ENCODE measurements at places on chromosomes 3 and 15.

- DNase-seq: no peak
Observed at GRCh38 chr3:76370749-76371520, 585.6 kb upstream of the ZNF717 start.

DNA sequence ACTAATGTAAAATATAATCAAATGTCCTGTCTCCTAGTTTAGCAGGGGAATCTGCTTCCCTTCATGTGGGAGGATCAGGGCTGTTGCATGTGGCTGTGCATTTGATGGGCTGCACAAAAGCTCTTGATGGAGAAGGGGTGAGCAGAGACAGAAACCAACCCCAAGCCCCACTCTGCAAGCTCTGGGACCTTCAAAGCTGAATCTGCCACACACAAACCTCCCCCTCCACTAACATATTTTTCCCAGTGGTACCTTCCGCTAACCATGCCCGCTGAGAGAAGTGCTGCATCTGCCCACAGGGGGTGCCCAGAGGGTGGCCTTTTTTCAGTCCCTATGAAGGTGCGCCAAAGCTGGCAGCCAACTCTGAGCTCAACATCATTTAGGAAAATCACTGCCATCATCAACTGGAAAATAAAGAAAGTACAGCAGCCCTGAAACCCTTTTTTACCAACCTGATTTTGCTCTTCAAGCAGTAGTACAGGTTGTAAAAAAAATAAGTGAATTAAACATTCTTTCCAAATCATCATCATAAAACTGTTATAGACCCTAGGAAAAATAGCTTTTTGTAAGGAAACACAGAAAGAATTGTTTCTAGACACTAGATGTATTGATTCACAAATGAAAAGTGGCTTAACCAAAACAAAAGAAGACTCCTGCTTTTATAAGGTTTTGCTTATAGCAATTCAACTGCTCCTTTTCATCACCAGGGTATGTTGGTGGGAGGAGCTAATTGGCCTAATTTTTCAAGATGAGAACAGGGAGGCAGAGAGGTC lies 97.0 kb downstream of the HHLA2 start:
- no peak for DNase-seq

GRCh38 chr15:64630396-64631107 lies 144.8 kb downstream of the RBPMS2 start:
- no peak for DNase-seq

GRCh38 chr3:170055209-170055608 lies 17.4 kb downstream of the GPR160 start:
- no peak for DNase-seq

- DNase-seq: peak; percentile 7
Observed at GRCh38 chr15:63601026-63601703, 4.0 kb downstream of the FBXL22 start.

DNA sequence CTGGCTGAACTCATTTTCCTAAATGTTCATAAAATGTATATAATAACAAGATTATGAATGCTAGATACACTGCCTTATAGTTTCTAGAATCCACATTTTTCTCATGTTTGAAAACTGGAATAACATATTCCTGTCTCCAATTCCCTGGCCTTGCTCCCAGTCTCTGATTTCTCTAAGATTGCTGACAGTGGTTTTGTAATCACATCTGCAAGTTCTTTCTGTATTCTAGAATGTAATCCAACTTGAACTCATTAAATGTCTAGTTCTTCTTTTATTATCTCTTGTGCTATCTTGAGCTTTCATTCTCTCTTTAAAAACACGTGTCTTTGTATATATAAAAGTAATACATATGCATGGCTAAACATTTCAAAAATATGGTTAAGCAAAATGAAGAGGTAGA lies 215.2 kb upstream of the ADAMTS9 start:
- no peak for DNase-seq

Data from NCI-H460 (cell line).